ENCODE measurements at places on chromosomes 2 and 18. TPM values are rescaled to one million over a fixed set of nuclear protein-coding genes. Genes with fewer than 3 reads are reported as not detected.

DNA sequence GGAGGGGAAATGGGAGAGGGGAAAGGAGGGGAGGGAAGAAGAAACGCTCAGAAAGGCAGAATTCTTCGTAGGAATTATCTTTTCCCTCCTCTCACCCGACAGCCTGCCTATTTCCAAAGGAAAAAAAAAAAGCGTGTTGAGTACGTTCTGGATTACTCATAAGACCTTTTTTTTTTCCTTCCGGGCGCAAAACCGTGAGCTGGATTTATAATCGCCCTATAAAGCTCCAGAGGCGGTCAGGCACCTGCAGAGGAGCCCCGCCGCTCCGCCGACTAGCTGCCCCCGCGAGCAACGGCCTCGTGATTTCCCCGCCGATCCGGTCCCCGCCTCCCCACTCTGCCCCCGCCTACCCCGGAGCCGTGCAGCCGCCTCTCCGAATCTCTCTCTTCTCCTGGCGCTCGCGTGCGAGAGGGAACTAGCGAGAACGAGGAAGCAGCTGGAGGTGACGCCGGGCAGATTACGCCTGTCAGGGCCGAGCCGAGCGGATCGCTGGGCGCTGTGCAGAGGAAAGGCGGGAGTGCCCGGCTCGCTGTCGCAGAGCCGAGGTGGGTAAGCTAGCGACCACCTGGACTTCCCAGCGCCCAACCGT lies at the start of gene GAD1:
Gene GAD1, plus strand, starts transcription at position 384 of the 589 bp plus-strand sequence. CDS start 1,705 bp downstream, outside the sequence.
- DNase-seq, result no peak

DNA sequence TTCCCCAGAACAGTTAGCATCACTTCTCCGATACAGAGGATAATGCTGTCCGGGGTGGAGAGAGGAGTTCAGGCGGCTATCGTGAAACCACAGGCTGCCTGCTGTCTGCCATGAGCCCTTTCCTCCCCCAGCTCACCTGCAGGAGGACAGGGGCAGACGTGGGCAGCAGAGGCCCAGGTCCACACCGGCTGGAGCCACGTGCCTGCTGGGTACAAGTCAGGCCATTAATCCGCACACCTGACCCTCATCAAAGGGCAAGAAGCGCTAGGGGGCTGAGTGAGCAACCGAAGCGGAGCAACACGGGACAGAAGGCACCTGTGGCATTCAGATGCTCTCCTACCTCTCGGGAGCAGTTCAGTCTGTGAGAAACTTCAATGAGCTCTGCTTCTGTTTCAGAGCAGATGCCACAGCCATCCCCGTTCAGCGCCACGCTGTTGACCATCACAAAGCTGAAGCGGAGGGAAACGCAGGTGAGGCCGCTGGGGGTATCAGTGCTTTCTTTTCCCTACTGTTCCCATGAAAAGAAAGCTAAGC lies 21.5 kb downstream of the MPPE1 start:
- DNase-seq, result no peak

GRCh38 chr2:156541229-156541628 lies 105.0 kb downstream of the GPD2 start:
- DNase-seq, result no peak

DNA sequence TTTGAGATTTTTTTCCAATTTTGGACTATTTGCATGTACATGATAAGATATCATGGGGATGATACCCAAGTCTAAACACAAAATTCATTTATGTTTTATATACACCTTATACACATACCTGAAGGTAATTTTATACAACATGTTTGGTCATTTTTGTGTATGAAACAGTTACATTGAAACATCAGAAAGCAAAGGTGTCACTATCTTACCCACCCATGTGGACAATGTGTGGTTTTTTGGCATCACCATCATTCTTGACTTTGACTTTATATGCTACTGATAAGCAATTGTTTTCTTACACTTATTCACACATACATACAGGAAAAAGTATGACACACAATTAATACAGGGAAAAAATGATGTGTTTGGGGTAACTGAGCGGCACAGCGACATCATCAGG lies 51.0 kb upstream of the ACVR1 start:
- no peak for DNase-seq

DNA sequence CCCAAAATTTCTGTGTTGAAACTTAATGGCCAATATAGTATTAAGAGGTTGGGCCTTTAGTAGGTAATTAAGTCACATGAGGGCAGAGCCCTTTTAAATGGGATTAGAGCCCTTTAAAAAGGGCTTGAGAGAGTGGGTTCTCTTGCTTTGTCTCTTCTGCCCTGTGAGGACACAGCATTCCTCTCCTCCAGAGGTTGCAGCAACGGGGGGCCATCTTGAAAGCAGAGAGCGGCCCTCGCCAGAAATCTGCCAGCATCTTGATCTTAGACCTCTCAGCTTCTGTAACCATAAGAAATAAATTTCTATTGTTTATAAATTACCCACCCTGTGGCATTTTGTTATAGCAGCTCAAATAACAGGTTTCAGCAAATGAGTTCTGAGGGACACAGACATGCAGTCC lies 305.0 kb upstream of the LRP1B start:
- DNase-seq, result no peak

GRCh38 chr2:32721376-32721775 lies 93.5 kb downstream of the TTC27 start:
- DNase-seq, result no peak

GRCh38 chr2:110980339-110981062 lies 140.2 kb upstream of the BCL2L11 start:
- DNase-seq, result no peak

- no peak for DNase-seq
Measured at GRCh38 chr2:230429513-230429912, 13.5 kb downstream of the SP100 start.

- DNase-seq, result no peak
Measured at GRCh38 chr2:110842048-110842447, 109.7 kb downstream of the ACOXL start.

- no peak for DNase-seq
Measured at GRCh38 chr2:42105330-42106256, 57.8 kb downstream of the PKDCC start.

- no peak for DNase-seq
Measured at GRCh38 chr2:46535360-46535759, 56.0 kb downstream of the TMEM247 start.

GRCh38 chr2:10712185-10712809 lies 9.1 kb upstream of the ATP6V1C2 start:
- DNase-seq, result no peak

DNA sequence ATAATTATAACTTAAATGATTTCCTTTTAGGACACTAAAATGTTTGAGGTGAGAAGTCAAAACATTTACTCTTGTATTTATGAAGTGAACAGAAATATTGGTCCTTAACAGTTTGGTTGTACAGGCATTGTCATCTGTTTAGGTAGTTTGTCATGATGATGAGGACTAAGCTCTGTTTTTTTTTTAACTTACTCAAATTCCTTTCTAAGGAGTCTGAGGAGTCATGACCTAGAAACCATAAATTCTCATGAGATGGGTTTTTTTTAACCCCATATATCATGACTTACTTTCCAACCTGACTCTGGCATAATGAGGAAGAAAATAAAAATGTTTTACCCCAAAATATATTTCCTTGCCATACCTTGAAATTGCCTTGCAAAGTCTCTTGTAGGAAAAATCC lies 1176.2 kb downstream of the SUCLG1 start:
- no peak for DNase-seq

GRCh38 chr2:53854678-53855077 lies 5.1 kb downstream of the GPR75 start:
- DNase-seq, result no peak

DNA sequence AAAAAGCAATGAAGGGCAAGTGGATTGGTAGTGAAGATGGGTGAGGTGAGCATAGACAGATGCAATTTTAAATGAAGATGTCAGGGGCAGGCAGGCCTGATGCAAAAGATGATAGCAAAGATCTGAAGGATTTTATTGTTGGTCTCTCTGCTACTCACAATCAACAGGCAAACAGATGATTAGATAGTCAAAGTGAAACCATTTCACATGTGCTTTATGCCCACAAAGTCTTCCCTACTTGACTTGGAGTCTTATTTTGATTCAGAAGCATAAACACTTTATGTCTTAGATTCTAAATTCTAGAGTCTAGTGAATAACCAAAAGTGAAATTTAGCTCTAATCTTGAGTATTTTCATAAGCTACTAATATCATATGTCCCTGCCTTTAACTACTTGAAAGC lies 153.8 kb upstream of the HNRNPA3 start:
- no peak for DNase-seq

- no peak for DNase-seq
Measured at GRCh38 chr2:123153041-123153440, 872.0 kb upstream of the CNTNAP5 start.

GRCh38 chr2:206274434-206275311 lies at the start of gene ZDBF2:
ZDBF2 (plus strand) TSS chr2:206274663; CDS start chr2:206281850, 7,187 bp downstream.
- no peak for DNase-seq

GRCh38 chr2:25797620-25798488 lies 80.4 kb downstream of the ASXL2 start:
- no peak for DNase-seq

- no peak for DNase-seq
Measured at GRCh38 chr18:58569490-58569911, 59.4 kb downstream of the ALPK2 start.

GRCh38 chr2:141878016-141878415 lies 252.8 kb downstream of the LRP1B start:
- DNase-seq, result no peak

DNA sequence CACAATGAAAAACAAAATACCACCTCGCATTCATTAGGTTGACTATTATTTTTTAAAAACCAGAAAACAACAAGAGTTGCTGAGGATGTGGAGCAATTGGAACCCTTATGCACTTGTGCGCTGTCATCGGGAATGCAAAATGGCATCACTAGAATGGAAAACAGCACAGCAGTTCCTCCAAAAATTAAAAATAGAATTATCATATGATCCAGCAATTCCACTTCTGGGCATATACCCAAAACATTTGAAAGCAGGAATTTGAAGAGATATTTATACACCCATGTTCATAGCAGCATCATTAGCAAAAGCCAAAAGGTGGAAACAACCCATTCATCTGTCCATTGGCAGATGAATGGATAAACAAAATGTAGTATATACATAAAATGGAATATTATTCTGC lies 11.9 kb upstream of the NMUR1 start:
- no peak for DNase-seq

- DNase-seq, result no peak
Measured at GRCh38 chr2:240269380-240269779, 128.9 kb upstream of the OTOS start.

- DNase-seq, result no peak
Measured at GRCh38 chr2:140270224-140270623, 1490.0 kb upstream of the NXPH2 start.

DNA sequence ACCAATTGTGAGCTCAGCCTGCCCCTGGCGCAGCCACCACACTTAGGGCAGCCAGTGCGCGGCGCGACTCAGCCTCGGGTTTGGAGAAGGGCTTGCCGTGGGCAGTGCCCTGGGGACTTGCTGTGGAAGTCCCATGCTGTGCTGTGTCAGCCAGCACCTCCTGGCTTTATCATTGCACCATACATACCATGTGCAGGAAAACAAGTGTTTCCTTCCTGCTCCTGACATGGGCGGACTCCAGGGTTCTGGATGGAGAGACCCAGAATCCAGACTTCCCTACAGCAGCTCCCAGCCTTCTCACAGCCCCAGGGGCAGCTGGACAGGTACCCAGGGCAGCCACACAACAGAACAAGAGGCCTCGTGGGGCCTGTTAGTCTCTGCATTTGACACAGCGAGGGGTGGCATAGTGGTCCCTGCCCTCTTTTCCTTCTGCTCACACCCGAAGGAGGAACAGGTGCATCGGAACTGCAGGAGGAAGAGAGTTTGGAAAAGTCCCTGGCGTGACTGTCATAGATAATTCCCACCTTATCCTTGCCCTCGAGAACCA lies 54.2 kb downstream of the SDC1 start:
- DNase-seq, result no peak

GRCh38 chr2:31476511-31477180 lies 62.1 kb upstream of the XDH start:
- DNase-seq, result no peak

DNA sequence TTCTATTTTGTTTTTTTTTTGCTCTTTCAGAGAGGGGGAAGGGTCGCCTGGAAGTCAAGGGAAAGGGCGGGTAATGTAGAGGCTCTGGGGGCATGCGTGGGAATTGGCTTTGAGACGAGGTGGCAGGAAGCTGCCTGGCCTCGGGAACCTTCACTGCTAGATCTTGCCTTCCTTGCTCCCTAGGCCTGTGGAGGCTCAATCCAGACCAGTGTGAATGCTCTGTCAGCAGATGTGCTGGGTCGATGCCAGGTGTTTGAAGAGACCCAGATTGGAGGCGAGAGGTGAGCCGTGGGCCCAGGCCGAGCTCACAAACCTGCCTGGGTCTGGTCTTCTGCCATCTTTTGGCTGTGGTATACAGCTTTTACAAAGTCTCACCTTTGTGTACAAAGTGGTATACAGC lies 15.5 kb downstream of the CCT7 start:
- DNase-seq, result no peak

- no peak for DNase-seq
Measured at GRCh38 chr2:106267997-106268396, 73.9 kb upstream of the UXS1 start.

DNA sequence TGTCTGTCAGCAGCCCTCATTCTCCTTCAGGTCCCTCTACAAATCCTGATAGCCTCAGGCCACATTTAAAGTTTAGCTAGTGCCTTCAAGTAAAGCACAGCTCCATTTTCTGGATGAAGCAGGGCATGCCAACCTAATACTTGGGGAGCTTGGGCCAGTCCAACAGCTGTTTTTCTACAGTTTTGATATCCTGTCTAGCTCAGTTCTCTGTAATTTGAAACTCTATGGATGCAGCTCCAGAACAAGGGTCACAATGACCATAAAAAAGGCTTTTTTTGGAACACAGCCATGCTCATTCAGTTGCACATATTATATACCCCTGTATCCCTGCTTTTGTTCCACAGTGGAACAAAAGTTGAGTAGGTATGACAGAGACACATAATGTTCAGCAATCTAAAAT lies 373.5 kb downstream of the SUCLG1 start:
- no peak for DNase-seq

- no peak for DNase-seq
Measured at GRCh38 chr2:54620948-54621347, 102.5 kb upstream of the EML6 start.

- DNase-seq, result no peak
Measured at GRCh38 chr2:85221067-85221691, 88.0 kb downstream of the TCF7L1 start.

- DNase-seq, result peak; percentile 75
Measured at GRCh38 chr2:199459286-199460100, 1.8 kb upstream of the SATB2 start.

- DNase-seq, result no peak
Measured at GRCh38 chr18:40046596-40046995, 1908.4 kb upstream of the PIK3C3 start.

The ACTG2 gene
- polyA plus RNA-seq, result 81.3 TPM

The CDH2 gene
- 180 TPM for polyA plus RNA-seq

The LHCGR gene
- not detected for polyA plus RNA-seq

The BCL2 gene
- 0.16 TPM for polyA plus RNA-seq

The CHRND gene
- polyA plus RNA-seq, result not detected

The TRIM54 gene
- polyA plus RNA-seq, result 0.05 TPM

The GPR55 gene
- polyA plus RNA-seq, result not detected

The REG1B gene
- not detected for polyA plus RNA-seq

The TOGARAM2 gene
- 0.09 TPM for polyA plus RNA-seq

The CRYGC gene
- polyA plus RNA-seq, result not detected

The ALLC gene
- not detected for polyA plus RNA-seq

The PSMD14 gene
- polyA plus RNA-seq, result 33.4 TPM

The ESPNL gene
- polyA plus RNA-seq, result 2.1 TPM

The VWC2L gene
- not detected for polyA plus RNA-seq

The ZNF516 gene
- 11.6 TPM for polyA plus RNA-seq

The UGT1A7 gene
- not detected for polyA plus RNA-seq
